ENCODE measurements at places on chromosomes 16 and 17.

DNA sequence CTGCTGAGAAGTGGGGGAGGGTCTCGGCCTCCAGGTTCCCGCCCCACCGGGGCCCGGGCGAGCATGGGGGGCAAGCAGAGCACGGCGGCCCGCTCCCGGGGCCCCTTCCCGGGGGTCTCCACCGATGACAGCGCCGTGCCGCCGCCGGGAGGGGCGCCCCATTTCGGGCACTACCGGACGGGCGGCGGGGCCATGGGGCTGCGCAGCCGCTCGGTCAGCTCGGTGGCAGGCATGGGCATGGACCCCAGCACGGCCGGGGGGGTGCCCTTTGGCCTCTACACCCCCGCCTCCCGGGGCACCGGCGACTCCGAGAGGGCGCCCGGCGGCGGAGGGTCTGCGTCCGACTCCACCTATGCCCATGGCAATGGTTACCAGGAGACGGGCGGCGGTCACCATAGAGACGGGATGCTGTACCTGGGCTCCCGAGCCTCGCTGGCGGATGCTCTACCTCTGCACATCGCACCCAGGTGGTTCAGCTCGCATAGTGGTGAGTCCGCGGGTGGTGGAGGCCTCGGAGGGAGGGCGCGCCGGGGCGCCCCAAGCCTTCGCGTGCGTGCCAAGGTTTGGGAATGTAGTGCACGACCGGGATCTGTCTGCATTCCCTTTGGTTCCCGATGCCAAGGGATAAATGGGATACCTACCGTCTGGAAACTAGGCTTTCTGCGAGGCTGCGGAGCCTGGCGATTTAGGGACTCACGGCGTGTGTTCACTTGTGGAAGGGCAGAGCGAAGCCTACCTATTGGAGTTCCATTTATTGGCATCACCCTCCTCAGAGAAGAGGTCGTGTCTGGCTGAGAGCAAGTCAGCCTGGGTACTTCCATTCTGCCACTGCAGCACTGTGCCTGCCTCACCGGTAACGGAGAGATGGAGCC lies 1.0 kb downstream of the ZNRF1 start:
- no peak for DNase-seq

GRCh38 chr17:82642022-82642421 lies 6.2 kb downstream of the WDR45B start:
- DNase-seq = no peak

DNA sequence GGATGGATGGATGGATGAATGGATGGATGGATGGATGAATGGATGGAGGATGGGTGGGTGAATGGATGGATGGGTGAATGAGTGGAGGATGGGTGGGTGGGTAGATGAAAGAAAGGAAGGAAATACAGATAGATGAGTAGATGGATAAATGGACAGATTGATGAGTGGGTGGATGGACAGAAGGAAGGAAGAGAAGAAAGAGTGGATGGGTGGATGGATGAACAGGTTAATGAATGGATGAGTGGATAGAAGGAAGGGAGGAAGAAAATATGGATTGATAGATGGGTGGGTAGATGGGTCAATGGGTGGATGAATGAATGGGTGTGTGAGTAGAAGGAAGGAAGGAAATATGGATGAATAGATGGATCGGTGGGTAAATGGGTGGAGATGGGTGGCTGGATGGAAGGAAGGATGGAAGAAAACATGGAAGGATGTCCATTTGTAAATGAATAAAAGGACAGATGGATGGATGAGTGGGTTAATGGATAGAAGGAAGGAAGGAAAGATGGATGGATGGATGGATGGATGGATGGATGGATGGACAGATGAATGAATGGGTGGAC lies 97.3 kb upstream of the TNRC6C start:
- no peak for DNase-seq

DNA sequence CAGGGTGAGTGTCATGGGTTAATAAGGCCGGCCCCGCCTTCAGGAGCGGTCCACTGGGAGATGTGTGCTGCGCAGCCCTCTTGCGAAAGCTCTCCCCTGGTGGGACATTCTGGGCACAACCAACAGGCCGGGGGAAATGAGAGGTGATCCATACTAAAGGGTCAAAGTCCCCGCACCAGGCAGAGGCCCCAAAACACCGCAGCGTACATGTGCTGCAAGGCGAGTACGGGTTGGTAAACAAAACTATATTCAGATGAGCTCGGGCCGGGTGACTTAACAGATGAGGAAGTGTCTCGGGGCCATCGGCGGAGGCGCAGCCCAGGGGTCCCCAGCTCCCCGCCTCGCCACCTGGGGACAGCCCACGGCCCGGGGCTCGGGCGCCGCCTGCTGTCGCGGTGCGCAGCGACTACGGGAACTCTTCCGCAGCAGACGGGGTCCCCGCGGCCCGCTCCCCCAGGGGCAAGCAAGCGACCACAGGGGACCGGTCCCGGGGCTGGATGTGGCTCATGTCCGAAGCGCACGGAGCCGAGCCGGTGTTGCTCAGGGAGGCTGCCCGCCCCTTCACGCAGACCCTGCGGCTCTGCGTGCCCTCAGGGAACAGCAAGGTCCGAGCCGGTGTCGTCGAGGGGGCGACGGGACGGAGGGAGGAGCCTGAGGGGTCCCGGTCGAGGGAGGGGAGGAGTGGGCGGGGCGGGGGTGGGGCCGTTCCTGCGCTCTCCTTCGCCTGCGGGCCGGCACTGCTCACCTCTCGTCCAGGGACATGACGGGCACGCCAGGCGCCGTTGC lies at the start of gene RAB37:
Gene RAB37, plus strand, starts transcription at position 744 of the 786 bp plus-strand sequence. Its CDS starts 17 bp downstream, at position 761.
- no peak for DNase-seq

GRCh38 chr16:86092586-86093480 lies 193.9 kb downstream of the IRF8 start:
- no peak for DNase-seq

DNA sequence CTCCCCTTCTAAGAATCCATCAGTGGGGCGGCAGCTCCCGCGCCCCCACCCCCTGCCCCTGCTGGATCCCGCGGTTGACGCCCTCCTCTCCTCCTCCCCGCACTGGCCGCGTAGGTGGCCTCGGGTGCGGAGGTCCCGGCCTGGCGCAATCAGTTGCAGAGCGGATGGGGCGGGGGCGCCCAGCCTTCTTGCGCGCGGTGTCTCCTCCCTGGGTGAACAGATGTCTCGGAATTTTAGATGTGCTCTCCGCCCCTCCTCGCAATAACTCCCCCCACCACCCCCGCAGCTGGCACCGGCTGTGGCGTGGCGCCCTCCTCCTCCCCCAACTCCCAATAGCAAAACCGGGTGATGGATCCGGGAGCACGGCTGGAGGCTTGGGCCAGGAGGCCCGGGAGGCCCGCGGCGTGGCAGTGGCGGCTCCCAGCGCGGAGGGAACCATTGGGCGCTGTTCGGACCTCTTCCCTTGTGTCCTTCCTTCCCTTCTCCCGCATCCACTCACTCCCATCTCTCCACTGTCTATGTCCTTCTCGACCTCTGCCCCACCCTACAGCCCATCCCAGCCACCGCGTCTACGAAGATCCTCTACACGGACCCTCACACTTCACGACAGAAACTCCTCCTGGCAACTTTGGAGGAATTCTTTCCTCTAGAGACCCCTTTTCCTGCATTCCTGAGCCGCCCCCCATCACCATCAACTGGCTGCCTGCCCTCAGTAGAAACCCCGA lies 11.0 kb downstream of the NEUROD2 start:
- DNase-seq = no peak

- no peak for DNase-seq
Observed at GRCh38 chr17:2023692-2024571, 1.2 kb downstream of the RTN4RL1 start.

GRCh38 chr16:27676839-27677238 lies 126.9 kb downstream of the KATNIP start:
- DNase-seq = no peak

GRCh38 chr17:48125829-48126531 lies 18.4 kb downstream of the SNX11 start:
- DNase-seq = no peak

DNA sequence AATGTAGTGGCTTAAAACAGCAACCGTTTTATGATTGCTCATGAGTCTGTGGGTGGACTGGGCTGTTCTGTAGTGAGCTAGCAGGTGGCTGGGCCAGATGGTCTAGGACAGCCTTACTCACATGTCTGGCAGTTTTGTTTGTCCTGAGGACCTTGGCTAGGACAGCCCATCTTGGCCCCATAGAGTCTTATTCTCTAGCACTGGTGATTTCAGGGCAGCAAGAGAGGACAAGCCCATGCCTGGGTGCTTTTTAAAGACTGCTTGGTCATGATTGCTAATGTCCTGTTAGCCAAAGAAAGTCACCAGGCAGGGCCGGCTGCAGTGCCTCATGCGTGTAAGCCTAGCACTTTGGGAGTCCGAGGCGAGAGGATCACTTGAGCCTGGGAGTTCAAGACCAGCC lies 139.8 kb downstream of the KATNIP start:
- no peak for DNase-seq

- no peak for DNase-seq
Observed at GRCh38 chr16:75379339-75379738, 54.0 kb downstream of the CFDP1 start.

- DNase-seq = no peak
Observed at GRCh38 chr16:14505846-14506245, 124.2 kb downstream of the PARN start.

DNA sequence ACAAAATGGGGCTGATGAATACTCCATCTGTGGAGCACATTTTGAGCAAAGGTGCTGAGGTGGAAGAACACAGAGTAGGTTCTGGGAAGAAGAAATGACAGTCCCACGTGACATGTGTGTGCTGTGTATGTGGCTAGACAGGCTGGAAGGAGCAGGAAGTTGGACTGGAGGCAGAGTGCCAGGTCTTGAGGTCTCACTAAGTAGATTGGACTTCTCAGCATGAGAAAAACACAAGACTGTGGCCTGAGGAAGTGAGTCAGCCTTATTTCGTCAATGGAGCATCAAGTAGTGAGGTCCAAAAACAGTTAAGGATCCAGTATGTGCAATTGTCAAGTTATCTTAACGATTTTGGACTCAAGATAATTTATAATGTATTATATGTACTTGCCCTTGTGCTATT lies 736.5 kb downstream of the KCNJ2 start:
- no peak for DNase-seq

DNA sequence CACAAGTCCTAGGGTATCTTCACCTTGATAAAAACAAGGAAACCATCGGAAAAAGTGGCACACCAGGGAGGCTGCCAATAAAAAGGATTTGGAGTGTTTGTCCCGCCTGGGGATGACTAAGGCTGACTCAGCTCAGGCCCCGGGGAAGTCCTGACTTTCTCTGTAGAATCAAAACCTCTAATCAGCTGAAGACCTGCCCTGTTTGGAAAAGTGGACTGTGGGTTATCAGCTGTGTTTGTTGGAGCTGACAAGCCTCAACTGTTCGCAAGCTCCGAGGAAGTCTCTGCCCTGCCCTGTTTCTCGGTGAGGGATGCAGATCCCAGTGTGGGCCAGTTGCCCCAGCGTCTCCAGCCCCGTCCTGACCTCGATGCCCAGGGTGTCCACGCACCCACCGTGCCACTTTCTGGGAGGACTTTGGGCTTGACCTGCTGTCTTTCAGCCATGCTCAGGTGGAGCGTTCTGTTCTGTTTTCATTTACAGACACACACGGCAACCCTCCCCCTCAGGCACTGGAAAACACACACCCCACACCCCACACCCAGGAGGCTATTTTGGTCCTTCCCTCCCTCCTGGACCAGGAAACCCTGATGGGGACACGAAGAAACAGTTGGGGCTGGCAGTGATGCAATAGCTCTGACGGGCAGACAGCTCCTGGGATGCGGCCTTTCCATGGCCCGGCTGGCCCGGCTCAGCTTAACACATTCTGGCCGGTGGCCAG lies 27.6 kb upstream of the PITPNA start:
- DNase-seq = peak; percentile 74

DNA sequence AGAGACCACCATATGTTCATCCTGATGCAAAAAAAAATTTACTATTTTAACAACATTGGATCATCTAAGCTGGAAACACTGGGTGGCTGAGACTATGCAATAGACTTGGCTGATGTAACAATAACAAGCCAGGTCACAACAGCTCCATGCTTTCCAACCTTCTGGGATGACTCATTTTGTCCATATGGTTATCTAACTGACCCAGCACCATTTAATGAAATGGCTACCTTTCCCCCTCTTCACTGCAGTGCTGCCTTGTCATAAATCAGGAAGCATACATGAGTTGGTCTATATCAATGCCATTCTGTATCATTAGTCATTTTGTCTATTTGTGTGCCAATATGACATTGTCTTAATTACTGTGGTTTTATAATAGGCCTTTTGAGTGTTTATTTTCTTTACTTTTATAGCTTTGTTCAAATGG lies 217.6 kb upstream of the KCNJ16 start:
- DNase-seq = no peak

- DNase-seq = no peak
Observed at GRCh38 chr17:77493238-77493820, 352.6 kb downstream of the SEC14L1 start.

DNA sequence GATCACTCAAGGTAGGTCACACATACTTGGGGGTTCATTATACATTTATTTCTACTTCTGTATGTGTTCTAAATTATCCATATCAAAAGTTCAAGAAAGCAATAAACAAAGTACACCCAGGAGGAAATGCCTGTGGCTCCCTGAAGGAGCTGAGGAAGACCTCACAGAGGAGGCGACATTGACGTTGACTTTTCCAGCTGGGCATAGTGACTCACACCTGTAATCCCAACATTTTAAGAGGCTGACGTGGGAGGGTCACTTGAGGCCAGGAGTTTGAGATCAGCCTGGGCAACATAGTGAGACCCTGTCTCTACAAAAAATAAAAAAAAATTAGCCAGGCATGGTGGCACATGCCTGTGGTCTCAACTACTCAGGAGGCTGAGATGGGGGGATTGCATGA lies 16.3 kb downstream of the ITGAD start:
- DNase-seq = no peak

DNA sequence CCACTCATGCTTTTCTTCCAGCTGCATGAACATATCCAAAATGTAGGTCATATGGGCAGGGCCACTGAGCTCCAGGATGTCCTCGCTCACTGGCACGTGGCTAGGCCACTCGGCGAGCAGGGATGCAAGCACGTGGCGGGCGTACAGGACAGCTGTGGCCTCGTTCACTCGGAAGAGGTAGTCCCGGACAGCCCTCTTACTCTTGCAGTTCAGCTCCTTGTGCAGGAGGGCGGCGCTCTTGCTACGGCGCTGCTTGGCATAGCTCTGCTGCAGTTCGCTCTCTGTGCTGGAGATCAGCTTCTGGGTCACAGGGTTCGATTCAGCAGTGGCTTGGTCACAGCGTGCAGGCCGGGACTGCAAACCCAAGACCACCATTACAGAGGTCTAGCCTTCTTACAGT lies 53.1 kb upstream of the ATP2A3 start:
- no peak for DNase-seq

GRCh38 chr16:84532291-84532724 lies 27.8 kb upstream of the MEAK7 start:
- DNase-seq = peak; percentile 88

DNA sequence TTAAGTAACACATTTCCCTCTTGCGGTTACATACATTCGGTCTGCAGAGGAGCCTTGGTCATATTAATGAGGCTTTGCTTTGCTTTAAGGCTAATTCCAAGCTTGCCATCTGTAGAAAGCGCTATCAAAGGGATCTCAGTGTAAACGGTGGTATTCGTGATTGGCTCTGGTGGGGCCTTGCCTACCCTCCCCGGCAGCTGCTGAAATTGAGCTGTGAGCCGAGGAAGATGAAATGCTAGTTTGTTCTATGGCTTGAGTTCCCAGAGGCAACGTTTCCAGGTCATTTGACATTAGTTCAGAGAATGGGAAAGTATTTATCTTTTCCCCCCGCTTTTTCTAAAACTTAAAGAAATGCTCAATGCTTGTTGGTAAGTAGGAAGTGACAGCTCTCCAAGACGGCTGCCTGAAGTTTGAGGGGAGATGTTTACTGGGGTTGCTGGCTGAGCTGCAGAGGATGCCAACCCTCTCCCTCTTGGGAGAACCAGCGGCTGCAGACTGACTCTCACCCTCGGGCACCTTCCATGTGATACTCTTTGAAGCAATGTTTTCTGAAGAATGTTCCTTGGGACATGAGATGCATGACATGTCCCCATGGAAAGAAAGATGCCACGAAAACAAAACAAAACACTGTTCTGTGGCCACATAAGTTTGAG lies 458.7 kb upstream of the EEF2KMT start:
- DNase-seq = no peak
